NCI-H82 (cell line): ENCODE measurements at places on chromosomes 11 and 22.

GRCh38 chr11:17776212-17776875, 41.8 kb downstream of the KCNC1 start:
- DNase-seq: no peak

GRCh38 chr11:74592063-74592440, 330 bp upstream of the POLD3 start:
- DNase-seq: no peak

DNA sequence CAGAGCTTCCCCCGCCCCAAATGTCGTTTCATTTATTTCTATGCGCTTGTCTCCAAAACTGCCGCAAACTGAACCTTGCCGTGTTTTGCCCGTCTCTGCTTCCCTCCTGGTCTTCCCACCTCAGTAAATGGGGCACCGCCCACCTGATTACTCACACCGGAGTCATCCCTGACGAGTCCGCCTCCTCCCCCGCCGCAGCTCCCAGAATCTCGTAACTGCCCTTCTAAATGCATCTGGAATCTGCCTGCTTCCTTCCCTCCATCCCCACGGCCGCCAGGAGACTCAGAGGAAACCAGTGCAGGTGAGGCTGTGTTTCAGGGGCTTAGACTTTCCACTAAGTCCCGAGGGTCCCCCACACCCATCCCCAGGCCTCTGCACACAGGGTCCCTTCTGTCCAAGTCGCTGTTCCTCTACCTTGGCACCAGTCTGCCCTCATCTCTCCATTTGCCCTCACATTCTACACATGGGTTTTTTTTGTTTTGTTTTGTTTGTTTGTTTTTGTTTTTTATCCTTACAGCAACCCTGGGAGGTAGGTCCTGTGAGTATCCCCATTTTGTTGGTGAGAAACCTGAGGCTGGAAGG, 62.6 kb upstream of the PHF21B start:
- no peak for DNase-seq

GRCh38 chr22:35733036-35733435, 15.4 kb downstream of the APOL5 start:
- no peak for DNase-seq

GRCh38 chr11:70021586-70021985, 56.5 kb upstream of the ANO1 start:
- no peak for DNase-seq

GRCh38 chr11:12193515-12194336, 83.3 kb downstream of the MICAL2 start:
- DNase-seq: no peak

- DNase-seq: no peak
These were observed 66.7 kb upstream of the LMO1 start for GRCh38 chr11:8330404-8330803.

- DNase-seq: no peak
These were observed 1103.2 kb downstream of the TBC1D22A start for GRCh38 chr22:47865626-47866025.

GRCh38 chr11:8477680-8478079, 116.3 kb downstream of the STK33 start:
- no peak for DNase-seq

GRCh38 chr11:398826-399225, 4.8 kb downstream of the PKP3 start:
- DNase-seq: no peak

DNA sequence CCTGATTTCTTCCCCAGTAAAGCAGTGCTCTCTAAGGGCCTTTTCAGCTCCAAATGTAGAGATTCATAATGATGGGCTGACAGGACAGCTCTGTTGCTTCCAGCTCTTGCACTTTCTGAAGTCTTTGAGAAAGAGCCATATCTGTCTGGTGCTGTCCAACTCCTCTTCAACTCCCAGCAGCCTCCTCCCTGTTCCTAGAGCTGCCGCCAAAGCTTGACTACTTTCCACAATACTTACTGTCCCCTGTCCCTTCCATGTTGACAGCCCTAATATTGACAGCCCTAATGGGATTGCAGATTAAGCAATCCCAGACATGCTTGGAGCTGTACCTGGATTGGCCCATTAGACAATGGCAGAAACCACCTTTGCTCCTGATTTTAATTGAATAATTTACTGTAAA, 29.6 kb downstream of the INSC start:
- peak; percentile 57 for DNase-seq

GRCh38 chr22:47333625-47334024, 571.2 kb downstream of the TBC1D22A start:
- DNase-seq: no peak

- DNase-seq: no peak
These were observed 52.7 kb downstream of the TBC1D22A start for GRCh38 chr22:46815132-46815531.

GRCh38 chr11:45287316-45287903, 1.3 kb upstream of the SYT13 start:
- DNase-seq: no peak

DNA sequence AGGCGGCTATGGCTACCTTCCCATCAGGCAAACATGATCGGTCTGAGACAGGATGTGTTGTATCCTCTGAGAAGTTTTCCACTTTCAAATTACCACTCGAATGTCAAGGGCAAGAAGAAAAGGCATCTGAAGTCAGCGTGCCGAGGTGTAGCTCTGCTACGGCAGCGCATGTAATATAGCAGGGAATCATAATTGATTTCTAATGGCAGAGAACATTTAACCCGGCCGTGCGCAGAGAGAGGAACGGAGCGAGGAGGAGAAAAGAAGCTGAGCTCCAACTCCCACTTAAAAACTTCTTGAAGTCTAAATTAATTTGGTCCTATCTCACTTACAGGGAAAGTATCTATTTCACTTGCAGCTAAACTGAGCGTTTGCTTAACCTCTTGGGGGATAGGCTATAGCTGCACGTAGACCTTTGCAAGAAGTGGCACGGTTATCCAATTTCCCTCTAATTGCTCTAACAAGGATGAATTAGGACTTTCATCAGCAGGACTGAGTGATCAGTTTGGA, 137.3 kb upstream of the KIRREL3 start:
- DNase-seq: peak; percentile 70

GRCh38 chr11:117230999-117231841, 653 bp downstream of the PCSK7 start:
- DNase-seq: peak; percentile 47

DNA sequence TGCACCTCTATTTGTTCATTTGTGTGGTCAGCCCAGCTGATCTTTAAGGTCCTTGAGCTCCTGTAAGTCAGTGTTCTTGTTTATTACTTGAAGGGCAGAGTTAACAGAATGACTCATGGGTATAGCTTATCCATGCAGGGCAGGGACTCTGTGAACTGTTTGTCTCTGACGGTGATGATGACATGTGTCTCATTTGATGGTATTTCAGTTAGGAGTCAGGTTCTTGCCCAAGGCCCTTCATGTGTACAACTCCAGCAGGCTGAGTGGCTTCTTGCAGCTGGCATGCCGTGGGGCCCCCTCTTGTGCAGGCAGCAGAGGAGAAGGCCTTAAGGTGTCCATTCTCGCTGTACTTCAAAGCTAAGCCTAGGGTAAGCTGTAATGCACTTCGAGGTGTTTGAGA, 165.1 kb downstream of the DBX1 start:
- DNase-seq: no peak

DNA sequence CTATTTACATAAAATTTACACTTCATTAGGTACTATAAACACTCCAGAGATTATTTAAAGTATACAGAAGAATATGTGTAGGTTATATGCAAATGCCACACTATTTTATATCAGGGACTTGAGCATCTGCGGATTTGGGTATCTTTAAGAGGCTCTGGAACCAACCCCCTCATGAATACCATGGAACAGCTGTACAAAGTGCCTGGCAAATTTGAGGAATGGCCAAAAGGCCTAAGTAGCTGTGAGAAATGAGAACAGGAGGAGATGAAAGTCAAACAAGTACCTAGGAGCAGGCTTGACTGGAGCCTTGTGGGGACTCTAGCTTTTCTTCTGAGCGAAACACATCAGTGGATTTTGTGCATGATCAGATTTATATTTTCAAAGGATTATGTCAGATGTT, 149.3 kb downstream of the RBFOX2 start:
- DNase-seq: no peak

- DNase-seq: peak; percentile 47
These were observed 54.0 kb downstream of the BDNF start for GRCh38 chr11:27646051-27646818.

- no peak for DNase-seq
These were observed 5.0 kb downstream of the PHLDB1 start for GRCh38 chr11:118612378-118612777.

DNA sequence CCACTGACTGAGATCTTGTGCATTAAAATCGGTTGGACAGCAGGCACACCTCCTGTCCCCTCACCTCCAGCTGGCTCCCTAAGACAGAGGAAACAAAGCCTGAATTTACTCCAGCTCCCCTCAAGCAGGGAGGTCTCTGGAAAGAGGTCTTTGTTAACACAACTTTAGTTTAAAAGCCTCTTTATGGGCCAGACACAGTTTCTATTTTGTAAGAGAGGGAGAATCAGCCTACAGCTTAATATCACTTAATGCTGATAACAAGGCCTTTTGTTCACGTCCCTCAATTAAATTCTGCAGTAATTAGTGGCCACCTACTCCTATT, 36.3 kb downstream of the PLEKHA7 start:
- DNase-seq: peak; percentile 15

GRCh38 chr22:48761546-48761945, 1066.1 kb downstream of the BRD1 start:
- DNase-seq: no peak

- no peak for DNase-seq
These were observed 20.2 kb downstream of the ARHGAP1 start for GRCh38 chr11:46680164-46680760.

- DNase-seq: no peak
These were observed 529.6 kb downstream of the RAB38 start for GRCh38 chr11:87645626-87646025.

- DNase-seq: peak; percentile 89
These were observed 107.5 kb downstream of the NXPE2 start for GRCh38 chr11:114785820-114786219.

GRCh38 chr11:34206407-34207300, 101.2 kb downstream of the NAT10 start:
- DNase-seq: no peak

DNA sequence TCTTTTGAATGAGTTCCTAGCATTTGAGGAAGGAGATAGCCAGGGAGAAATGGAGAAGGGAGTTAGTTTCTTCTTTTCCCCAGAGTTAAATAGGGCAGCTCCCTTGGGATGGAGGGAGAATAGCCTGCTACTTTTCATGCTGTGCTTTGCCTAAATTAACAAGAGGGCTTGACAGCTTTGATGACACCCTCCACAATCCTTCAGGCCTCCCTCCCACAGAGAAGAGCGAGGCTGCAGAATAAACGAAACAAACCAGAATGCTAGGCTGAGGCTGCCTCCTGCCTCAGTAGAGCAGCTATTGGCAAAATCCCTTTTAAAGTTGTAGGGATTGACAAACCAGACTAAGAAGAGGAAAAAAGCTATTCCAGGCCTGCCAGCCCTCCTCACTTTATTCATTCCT, 94.6 kb downstream of the C11orf58 start:
- DNase-seq: no peak

DNA sequence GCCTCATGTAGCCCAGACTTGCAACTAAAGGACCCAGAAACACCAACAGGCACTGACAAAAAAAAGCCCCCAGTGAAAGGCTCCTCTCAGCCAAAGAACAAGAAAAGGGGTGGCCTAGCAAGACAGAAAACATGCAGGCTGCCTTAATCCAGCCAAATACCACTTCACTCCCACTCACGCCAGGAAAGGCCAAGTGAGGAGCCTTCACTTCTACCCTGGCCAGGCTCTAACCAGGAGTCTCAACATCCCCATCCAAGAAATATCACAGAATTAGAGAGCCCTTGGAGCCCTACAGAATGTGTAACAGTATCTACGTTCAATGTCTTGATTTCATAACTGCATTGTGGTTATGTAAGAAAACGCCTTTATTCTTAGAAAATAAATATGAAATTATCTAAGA, 149.0 kb downstream of the APOL5 start:
- DNase-seq: no peak

DNA sequence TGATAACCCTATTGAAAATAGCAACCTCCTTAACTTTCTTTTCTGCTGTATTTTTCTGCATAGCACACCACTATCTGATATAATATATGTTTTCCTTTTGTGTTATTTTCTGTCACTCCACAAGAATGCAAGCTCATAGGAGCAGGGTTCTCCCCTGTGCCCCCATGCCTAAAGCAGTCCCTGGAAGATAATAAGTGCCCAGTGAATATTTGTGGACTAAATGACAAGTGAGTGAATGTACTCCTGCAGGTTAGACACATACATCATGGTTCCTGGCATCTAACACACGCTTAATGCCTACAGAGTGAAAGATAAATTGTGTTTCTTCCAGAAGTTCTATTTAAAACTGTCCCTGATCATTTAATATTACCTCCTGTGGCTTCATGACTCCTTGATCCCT, 23.9 kb upstream of the OR9Q2 start:
- no peak for DNase-seq

DNA sequence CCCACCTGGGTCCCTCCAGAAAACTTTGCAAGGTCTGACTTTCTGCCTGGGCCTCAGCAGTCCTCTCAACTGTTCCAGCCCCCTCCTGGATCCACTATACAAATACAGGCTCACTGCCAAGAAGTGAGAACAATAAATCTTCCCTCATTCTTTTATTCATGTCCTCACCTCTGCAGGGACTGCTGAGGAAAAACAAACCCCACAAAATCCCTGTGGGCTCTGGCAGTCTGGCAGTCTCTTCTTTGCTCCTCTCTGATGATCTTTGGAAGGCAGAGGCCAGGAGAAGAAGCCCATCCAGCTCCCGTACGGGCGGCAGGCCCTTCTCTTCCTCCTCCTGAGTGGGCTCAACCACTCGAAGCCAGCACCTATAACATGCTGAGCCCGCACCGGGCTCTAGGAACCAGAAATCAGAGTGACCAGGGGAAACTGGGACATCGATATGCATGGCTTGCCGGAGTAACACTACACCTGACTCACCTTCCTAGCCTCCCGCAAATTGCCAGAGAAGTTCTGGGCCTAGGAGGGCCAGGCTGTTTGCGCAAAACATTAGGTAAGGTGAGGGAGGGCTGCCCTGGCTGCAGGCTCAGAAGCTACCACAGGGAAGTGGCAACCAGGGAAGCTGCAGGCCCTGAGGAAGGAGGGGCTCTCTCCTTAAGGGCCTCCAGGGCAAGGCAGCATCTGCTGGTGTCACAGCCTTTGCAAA, 24.2 kb downstream of the TMPRSS5 start:
- no peak for DNase-seq

DNA sequence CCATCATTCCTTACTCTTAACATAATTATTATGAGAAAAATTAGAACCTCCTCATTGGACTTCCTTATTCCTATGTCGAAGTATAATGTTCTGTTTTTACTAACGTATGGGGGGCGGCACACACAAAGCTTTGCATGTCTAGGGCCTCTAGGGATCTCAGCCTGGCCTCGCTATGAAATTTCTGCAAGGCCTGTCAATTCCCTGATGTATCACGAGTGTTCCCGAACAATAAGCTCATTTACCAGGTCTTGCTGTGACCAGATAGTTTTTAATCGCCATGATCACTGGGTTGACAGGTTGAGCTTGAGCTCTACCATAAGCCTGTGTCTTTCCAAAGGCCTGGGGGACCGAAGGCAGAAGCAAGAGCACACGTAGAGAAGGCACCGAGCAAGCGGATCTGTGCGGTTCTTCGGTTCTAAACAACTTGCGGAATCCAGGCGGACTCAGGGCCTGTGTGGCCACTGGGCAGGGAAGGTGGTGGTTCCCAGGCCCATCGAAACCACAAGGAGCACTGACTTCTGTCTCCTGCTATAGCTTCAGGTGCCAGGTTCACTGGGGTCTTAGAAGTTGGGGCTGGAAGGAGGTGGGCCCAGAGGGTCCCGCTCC, 10.4 kb upstream of the FXYD2 start:
- DNase-seq: no peak

GRCh38 chr22:49483946-49484345, 343.7 kb downstream of the BRD1 start:
- no peak for DNase-seq
